A549 treated with DMSO at 1 μM for 4 hours (cell line): ENCODE measurements at places on chromosomes 7 and 10. TPM values are rescaled to one million over a fixed set of nuclear protein-coding genes. Genes with fewer than 3 reads are reported as not detected.

DIP2C gene
- total RNA-seq, result 6.4 to 9.2 TPM (median 8.2 TPM) in 5 replicates

ACHE gene
- total RNA-seq, result 1.4 to 2.5 TPM (median 1.8 TPM) in 5 replicates

KAZALD1 gene
- 2.2 to 3.2 TPM (median 2.8 TPM) in 5 replicates for total RNA-seq

FGFR2 gene
- 0.36 to 0.52 TPM (median 0.45 TPM) in 5 replicates for total RNA-seq

WASHC2C gene
- total RNA-seq, result 17.8 to 22.1 TPM (median 19.0 TPM) in 5 replicates

VGF gene
- 7.8 to 23.5 TPM (median 15.1 TPM) in 5 replicates for total RNA-seq

PCDH15 gene
- not detected in 5 replicates for total RNA-seq

LEP gene
- not detected in 5 replicates for total RNA-seq

ZNF727 gene
- total RNA-seq, result not detected in 5 replicates

PLEKHS1 gene
- total RNA-seq, result 0.05 to 0.19 TPM (median 0.08 TPM) in 4 of 5 replicates, not detected in the other

MICALL2 gene
- total RNA-seq, result 20.3 to 32.9 TPM (median 30.5 TPM) in 5 replicates

TMEM178B gene
- 1.2 to 1.7 TPM (median 1.6 TPM) in 5 replicates for total RNA-seq

TEX47 gene
- not detected in 5 replicates for total RNA-seq

PIP gene
- not detected in 5 replicates for total RNA-seq

SPAG6 gene
- total RNA-seq, result not detected in 5 replicates

LRRTM3 gene
- total RNA-seq, result not detected in 5 replicates

FAM107B gene
- total RNA-seq, result 148 to 213 TPM (median 180 TPM) in 5 replicates

AGAP5 gene
- total RNA-seq, result 1.8 to 3.0 TPM (median 2.8 TPM) in 5 replicates

FAM185A gene
- total RNA-seq, result 4.9 to 8.3 TPM (median 7.2 TPM) in 5 replicates

PDZD7 gene
- 0.57 to 0.97 TPM (median 0.87 TPM) in 5 replicates for total RNA-seq

TRIL gene
- not detected in 5 replicates for total RNA-seq

RET gene
- 0.41 to 0.81 TPM (median 0.71 TPM) in 5 replicates for total RNA-seq

AGBL3 gene
- 0.28 to 1.5 TPM (median 1.3 TPM) in 5 replicates for total RNA-seq

CYP2E1 gene
- 0.19 to 0.30 TPM (median 0.28 TPM) in 5 replicates for total RNA-seq

DLX5 gene
- total RNA-seq, result not detected in 5 replicates

ARMS2 gene
- total RNA-seq, result 0.13 TPM in 1 of 5 replicates, not detected in the others

ARHGEF5 gene
- total RNA-seq, result 1.6 to 2.1 TPM (median 1.7 TPM) in 5 replicates

ZWINT gene
- total RNA-seq, result 86.2 to 102 TPM (median 88.1 TPM) in 5 replicates
